ENCODE measurements at places on chromosomes 2 and 18.

- no peak for DNase-seq
These were observed 51.8 kb upstream of the RAB27B start for GRCh38 chr18:54776282-54776977.

- no peak for DNase-seq
These were observed 3.5 kb upstream of the CD226 start for GRCh38 chr18:69951182-69951581.

- no peak for DNase-seq
These were observed 275.3 kb downstream of the PHLPP1 start for GRCh38 chr18:62990653-62991052.

- DNase-seq: no peak
These were observed 758 bp downstream of the LYPD1 start for GRCh38 chr2:132668987-132669907.

DNA sequence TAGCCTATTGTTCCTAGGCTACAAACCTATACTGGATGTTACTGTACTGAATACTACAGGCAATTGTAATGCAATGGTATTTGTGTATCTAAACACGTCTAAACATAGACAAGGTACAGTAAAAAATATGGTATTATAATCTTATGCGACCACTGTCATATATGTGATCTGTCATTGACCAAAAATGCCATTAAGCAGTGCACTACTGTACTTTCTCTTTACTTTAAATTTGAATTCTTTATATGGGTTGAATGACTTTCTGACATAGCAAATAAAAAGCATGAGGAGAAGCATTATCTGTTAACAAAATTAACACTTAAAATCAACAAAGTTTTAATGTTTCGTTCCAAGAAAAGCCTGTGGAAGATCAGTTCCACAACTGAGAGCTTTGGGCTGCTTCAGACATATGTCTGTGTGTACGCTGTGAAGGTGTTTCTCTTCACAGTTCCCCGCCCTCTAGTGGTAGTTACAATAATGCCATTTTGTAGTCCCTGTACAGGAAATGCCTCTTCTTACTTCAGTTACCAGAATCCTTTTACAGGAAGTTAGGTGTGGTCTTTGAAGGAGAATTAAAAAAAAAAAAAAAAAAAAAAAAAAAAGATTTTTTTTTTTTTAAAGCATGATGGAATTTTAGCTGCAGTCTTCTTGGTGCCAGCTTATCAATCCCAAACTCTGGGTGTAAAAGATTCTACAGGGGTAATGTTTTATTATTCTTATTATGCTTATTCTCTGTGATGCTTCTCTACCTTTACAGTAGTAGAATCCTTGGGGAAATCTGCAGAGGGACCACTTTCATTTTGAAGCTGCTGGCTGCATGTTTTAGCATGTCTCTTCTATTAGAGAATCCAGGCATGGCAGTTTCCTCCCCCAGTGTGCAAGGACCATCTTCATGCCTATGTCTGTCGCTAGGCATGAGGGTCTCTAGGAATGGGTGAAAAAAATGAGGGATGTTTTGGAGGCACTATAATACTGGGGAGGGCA, 54.5 kb downstream of the SCN2A start:
- peak; percentile 2 for DNase-seq

GRCh38 chr2:152400607-152401214, 65.7 kb downstream of the FMNL2 start:
- no peak for DNase-seq

DNA sequence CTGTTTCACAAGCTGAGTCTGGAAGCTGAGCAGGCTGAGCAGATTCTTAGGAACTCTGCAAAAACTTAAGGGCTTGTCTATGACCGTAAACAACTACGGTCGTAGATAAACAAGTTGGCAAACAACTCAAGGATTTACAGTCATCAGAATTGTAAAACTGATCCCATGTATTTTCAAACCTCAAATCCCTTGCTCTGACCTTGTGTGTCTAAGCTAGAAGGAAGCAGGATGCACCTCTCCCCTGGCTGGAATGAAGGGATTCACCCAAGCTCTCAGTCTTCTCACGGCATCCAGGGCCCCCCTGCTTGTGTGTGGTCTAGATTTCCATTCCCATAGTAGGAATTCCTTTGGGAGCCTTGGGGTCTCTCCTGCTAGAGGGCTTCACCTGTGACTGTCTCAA, 12.4 kb upstream of the IL1RN start:
- no peak for DNase-seq

DNA sequence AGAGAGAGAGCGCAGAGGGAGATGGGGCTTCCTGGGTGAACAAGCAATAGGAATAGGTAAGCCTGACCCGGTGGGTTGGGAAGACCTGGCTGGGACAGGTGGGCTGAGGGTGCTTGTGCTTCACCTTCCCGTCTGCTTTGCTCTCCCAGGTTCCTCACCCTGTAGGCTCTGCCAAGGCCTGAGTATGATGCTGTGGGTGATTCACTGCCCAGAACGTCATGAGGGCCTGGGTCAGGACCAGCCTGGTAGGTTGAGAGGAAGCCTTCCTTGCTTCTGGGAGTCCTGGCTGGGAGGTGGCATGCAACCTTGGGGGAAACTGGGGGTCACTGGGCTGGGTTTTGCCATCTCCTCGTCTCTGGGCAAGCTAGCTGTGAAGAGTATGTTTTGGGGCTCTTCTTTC, 220.2 kb upstream of the APCDD1 start:
- no peak for DNase-seq

- DNase-seq: no peak
These were observed 17.7 kb downstream of the EIF4E2 start for GRCh38 chr2:232568161-232568560.

DNA sequence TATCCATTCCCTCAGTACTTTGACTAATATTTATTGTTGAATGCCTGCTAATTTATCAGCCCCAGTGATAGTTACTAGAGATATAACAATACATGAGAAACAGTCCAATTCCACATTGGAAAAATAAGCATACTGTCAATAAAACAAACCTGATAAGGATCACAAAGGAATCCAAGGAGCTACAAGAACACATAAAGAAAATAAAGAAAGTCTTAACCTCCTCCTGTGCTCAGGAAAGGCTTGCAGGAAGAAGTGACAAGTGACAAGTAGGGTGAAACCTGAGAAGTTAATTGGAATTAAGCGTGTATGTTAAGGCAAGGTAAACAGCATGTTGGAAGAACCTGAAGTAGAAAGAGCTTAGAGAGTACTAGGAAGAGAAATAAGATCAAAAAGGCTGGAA, 20.3 kb upstream of the ASNSD1 start:
- DNase-seq: no peak

- DNase-seq: no peak
These were observed 536.0 kb downstream of the TMX3 start for GRCh38 chr18:68178921-68179320.

GRCh38 chr2:143720095-143720664, 591.0 kb downstream of the ARHGAP15 start:
- no peak for DNase-seq

DNA sequence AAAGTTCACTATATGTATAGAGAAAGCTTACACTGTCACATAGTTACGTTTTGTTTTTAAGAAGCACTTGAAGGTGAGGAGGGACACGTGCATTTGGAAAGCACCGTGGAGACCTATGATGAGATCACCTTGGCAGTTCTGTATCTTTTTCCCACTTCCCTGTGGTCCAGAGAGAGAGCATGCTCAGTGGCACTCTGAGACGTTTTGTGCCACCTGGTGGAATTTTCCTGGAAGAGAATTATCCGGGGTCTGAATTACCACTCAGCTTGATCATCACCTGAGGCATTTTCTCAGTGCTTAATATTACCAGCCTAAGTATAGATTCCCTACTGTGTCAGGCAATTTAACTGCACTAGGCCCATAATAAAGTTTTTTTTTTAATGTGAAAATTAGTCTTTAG, 469.4 kb upstream of the SMIM21 start:
- no peak for DNase-seq

- no peak for DNase-seq
These were observed 18.3 kb downstream of the NHEJ1 start for GRCh38 chr2:219142329-219142728.

DNA sequence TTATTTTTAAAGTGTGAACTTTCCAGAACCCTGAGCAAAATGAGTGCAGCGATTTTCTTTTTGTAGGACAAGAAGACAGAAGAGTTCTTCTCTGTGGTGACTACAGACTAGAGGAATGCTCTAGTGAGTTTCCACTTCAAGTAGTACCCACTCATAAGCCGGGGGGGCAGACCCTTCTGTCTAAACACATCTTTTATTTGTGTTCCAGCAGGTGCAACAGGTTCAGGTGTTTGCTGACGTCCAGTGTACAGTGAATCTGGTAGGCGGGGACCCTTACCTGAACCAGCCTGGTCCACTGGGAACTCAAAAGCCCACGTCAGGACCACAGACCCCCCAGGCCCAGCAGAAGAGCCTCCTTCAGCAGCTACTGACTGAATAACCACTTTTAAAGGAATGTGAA, 25.2 kb downstream of the PTRHD1 start:
- DNase-seq: no peak

DNA sequence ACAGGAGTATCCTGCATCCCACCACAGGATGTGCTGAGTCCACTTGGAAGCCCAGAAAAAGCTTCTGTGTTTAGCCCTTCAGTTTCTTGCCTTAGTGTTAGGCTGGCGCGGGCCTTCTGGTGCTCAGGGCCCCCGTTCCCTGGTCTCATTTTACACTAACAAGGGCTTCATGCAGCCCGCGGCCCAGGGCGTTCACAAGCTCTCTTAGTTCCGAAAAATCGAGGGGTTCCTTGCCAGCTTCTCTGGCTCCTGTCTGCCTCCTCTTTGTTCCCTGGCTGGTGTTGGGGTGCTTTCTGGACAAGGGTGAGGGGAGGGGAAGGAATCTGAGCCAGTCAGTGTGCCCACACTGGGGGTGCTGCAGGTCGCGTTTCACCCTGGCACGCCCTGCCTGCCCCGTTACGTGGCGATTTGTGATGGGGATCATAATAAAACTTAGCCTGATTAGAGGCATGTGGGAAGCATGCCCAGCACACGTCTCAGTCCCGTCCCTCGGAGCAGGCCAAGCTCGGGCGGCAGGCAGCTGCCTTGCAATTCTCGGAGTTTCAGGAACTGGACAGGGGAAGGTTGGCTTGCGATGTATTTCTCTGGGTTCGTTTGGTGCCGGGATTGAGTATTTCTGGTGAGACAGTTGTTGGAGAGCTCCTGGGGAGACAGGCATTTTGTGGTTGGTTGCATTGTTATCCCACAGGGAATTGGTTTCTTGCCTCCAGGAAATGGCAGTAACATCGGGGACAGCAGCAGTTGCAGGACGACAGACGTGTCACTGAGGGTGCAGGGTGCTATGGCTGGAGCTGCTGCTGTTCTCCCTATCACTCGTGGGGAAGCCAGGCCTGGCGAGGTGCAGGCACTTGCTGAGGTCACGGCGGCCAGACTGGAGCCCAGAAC, 22.9 kb downstream of the SH3BP4 start:
- DNase-seq: no peak

- DNase-seq: no peak
These were observed 61.0 kb downstream of the TBC1D8 start for GRCh38 chr2:101089942-101090799.

DNA sequence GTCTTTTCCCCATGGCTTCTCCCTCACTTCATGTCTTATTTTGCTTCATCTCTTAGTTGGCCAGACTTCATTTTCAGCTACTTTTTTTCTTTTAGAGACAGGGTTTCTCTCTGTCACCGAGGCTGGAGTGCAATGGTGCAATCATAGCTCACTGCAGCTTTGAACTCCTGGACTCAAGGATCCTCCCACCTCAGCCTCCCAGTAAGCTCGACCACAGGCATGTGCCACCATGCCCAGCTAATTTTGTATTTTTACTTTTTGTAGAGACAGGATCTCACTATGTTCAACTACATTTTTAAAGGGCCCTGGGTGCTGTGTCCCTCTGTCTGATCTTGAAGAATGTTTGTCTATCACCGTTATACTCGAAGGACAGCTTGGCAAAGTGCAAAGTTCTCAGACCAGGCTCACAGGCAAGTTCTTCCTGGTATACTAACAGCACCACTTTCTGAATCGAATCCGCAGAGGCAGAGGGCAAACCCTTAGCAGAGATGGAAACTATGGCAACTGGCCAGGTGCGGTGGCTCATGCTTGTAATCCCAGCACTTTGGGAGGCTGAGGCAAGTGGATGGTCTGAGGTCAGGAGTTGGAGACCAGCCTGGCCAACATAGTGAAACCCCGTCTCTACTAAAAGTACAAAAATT, 60.9 kb downstream of the SOWAHC start:
- no peak for DNase-seq

DNA sequence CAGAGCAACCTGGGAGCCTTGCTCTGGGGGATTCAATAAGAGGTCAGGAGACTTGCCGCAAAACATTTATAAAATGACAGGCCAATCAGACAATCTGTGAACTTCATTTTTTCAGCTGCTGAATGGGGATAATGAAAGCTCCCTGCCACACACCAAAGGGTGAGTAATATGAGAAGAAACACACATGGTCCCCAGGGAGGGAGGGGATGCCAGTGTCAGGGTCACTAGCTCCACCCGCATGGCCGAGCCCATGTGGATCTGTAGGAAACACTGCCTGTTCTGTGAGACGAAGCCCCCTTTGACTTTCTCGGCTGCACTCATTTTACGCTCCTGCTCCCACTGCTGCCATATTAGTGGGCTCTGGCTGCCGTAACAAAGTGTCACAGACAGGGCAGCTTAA, 521.0 kb upstream of the RAB6C start:
- DNase-seq: no peak

DNA sequence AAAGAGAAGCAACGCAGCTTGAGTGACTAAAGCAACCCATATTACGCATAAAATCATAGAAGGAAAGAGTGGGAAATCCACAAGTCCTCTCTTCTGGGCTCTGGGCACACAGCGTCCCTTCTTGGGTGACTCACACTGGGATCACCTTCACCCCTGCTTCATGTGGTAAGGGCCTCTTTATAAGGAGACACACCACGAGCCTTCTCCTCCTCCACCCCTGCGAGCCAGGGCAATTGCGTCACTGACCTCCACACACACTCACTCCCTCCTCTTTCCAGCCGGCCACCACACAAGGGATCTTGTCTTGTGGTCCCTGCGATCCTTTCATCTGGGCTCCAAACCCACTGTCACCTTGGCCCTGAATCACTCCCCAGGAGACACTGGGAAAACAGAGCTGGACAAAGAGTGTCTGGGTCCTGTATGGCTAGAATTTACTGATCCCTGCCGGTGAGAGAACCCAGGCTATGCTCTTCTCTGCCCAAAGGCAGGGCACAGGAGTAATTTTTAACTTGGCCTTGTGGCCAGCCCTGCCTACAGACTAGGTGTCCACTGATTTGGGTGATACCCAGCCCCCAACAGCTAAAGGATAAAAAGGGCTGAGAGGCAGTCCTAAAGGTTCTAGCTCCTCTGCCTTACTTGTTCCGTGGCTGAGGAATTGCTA, 35.3 kb downstream of the NHEJ1 start:
- no peak for DNase-seq

DNA sequence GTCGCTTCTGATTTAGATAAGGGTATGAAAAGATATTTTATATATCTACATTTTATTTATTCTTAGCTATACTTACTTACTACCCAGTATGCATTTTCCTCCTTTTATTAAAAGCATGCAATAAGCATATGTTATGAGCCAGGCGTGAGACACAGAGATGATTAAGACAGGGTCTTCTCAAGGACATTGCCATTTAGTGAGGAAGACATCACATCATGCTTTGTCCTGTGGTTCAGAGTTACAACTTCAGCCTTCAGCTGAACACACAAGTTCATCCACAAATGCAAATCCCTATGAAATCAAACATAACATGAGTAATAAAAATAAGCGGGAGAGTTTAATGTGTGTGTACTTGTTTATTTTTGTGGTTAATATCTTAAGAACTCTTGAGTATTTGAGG, 30.2 kb downstream of the GRHL1 start:
- DNase-seq: no peak

- no peak for DNase-seq
These were observed 1.5 kb upstream of the VSNL1 start for GRCh38 chr2:17538844-17539554.

- no peak for DNase-seq
These were observed 16.0 kb upstream of the CAB39 start for GRCh38 chr2:230696670-230697069.
